ENCODE measurements at places on chromosomes 1 and 21.

- DNase-seq, result no peak
These were observed 27.6 kb downstream of the WNT4 start for GRCh38 chr1:22115286-22115685.

DNA sequence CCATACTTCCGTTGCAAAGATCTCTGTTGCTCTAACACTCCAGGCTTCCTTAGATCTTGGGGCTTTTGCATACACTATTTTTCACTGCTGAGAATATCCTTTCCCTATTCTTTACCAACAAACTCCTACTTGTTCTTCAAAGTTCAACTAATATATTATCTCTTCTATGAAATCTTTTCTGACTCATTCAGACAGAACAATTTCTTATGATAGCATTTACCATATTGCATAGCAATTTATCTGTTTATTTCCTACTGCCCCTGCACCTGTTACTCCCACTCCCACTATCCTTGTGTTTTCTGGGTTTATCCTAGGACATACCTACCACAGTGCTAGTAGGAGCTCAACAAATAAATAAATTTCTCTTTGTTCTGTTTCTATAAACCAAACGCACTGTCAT, 11.0 kb downstream of the GADD45A start:
- no peak for DNase-seq

DNA sequence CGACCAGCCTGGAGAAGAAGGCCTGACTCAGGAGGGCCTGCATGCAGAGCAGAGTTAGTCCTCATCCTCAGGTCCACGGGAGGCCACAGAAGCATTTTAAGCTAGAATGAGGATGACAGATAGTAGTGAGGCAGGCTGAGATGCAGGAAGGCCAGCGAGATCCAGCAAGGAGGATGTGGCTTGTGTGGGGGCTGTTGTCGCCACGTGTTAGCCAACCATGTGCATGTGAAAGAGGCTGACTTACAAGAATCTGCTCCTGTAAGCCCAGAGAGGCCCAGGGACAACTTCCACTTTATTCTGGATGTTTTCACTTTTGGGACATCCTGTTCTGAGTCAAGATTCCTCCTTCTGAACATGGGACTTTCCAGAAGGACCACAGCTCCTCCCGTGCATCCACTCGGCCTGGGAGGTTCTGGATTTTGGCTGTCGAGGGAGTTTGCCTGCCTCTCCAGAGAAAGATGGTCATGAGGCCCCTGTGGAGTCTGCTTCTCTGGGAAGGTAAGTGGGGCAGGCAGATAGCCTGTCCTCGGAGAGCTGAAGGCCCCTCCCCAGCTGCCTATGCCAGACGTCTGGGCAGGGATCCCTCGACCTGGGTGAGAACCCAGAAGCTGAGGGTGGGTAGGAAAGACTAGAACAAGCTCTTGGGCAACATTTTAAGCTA, at the start of gene SLAMF8:
Gene SLAMF8 (plus strand): TSS at position 433 of the 661 bp plus-strand sequence. CDS start 26 bp downstream, at position 459.
- peak; percentile 23 for DNase-seq

- DNase-seq, result no peak
These were observed 278.0 kb downstream of the HLX start for GRCh38 chr1:221157026-221157761.

DNA sequence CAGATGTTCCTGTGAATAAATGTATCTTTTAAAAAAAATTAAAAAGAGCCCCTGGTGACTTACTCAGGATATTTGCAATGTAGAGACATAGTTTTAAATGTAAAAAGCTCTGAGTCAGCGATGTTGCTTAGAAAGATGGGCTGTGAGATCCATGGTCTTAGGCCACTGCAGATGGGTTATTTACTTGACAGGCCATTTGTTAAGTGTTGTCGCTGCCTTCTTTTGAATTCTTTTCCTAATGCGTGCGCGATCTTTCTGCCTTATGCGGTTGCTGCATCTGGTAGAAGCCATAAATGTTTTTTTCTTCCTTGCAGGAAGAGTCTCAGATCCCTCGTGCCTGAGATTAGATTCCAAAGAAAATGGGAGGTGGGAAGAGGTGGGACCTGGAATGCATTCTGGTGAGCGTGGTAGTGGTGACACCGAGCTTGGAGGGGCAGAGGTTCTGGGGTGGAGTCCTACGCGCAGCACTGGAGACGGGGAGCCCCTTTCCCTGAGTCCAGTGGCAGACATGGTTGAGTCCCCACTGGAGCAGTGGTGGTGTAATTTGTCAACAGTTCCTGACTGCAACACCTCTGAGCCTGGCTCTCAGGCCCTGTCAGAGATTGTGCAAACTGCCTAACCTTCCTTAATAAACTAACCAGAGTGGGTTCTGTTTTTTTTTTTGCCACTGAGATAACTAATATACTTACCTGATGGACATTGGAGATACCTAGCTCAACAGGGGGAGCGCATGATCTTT, 197.2 kb downstream of the HHAT start:
- peak; percentile 28 for DNase-seq

- no peak for DNase-seq
These were observed 10.5 kb upstream of the KDF1 start for GRCh38 chr1:26970810-26971209.

DNA sequence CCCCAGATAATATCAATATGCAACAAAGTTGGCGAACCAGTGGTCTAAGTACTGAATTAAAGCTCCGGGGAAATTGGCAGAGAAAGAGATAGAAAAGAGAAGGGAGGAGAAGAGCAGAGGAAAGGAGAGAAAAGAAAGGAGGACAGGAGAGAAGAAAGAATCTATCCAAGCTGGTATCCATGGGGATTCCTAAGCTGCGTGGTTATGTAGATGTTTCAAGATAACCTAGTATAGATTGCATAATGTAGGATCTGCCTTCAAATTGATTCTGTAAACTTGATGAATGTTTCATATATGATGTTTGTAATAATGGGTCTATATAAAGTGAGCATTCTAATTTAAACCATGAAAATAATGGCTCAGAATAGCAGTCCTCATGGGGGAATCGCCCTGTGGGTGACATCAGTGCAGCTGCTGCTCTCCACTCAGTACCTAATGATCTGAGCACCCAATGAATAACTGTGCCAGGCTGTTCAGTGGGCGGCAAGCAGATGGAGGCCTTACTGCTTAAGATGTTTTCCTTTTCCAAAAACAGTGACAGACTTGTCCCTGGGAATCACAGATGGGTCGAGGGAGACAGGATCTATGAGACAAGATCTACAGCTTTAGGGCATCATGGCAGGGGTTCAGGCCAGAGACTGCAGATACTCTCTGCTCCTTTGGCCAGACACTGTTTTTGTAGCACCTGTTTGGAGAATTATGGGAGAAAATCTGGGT, 78.0 kb downstream of the LAMC2 start:
- DNase-seq, result no peak

- DNase-seq, result no peak
These were observed 2.9 kb downstream of the AJAP1 start for GRCh38 chr1:4657244-4657789.

DNA sequence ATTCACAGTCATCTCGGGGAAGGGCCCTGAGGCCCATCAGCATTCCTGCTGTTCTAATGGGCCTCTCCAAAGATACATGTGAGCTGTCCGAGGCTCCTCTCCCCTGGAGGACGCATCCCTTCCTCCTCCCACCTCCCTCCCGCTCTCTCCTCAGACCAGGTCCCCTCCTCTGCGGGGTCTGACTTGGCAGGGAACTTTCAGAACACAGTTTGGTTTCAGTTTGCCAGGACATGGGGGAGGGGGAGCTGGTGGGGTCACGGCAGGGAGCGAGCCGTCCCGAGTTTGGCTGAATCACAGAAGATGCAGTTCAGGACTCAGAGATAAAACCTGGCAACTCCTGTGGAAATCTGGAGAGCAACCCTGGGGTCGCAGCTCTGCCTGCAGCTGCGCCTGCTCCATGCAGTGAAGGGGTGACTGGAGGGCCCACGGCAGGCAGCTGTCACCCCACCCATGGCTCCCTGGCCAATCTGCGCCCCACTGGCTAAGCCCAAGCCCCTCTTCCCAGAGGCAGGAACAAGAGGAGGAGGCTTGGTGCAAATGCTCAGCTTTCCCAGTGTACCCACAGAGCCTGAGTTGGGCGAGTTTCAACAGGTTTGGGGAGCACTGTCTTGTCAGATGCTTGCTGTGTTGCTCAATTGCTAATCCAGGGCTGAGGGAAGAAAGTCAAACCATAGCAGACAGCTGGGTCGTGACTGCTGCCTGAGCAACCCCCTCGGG, 5.7 kb downstream of the WNT4 start:
- no peak for DNase-seq

GRCh38 chr1:116115476-116116439, 4.6 kb downstream of the MAB21L3 start:
- peak; percentile 96 for DNase-seq

DNA sequence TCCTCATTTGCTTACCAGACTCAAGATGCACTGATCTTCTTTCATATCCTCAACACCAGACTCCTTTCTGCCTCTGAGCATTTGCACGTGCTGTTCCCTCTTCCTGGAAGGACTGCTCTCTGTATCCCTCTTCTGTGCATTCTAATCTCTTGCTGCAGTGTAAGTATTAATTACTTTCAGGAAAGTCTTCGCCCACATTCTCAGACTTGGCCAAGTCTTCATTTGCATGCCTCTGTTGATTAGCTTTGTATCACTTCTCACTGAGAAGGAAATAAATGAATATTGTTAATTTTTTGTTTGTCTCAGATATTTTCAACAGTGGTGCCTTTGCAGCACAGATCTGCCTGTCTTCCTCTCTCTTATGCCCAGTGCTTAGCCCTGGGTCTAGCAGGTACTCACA, 50.3 kb upstream of the RAB3GAP2 start:
- DNase-seq, result no peak

- DNase-seq, result no peak
These were observed 41.5 kb downstream of the SLC66A1 start for GRCh38 chr1:19353596-19353995.

DNA sequence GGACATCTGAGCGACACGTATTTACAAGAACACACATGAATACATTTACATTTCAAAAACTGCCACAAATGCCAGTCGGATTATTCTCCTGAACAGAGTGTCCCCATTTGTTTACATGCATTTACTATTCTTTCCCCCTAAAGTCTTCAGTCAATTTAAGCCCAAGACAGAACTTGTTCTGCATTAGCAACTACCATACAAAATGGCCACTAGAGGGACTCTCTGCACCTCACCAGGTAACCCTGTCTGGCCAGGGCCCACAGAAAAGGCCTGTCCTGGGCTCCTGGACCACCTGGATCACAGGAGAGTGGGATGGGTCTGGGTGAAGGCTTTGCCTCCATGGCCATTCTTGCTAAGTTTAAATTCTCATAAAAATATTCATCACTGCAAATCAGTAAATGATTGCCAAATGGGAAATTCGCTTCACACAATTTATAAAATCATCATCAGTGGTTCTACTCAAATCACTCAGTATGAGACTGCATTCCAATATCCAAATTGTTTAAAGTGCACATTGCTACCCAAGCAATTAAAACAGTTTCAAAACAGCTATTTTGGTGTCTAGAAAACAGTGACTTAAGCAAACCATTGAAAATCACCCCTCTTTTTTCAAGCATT, 12.5 kb upstream of the GUCA2A start:
- peak; percentile 25 for DNase-seq

DNA sequence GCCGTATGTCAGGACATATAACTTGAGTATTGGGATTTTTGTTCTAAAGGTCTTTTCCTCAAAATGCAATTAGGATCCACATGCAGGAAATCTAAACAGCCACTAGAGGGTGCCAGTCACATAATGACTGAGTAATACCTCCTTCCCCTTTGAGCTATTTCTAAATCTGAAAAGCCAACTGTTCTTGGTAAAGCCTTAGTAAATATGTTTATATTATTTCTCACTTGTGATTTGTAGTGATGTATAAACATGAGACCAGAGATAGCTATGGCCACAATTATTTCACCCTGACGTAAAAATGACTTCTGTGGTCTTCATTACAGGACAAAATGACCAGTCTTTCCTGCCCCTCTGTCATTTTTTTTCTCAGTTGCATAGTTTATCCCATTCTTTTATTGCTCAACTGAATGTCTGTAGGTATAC, 41.0 kb upstream of the DR1 start:
- peak; percentile 58 for DNase-seq

Measured in fibroblast of skin of right quadriceps (primary cell).